Caudate nucleus (tissue), 63 donors: ENCODE measurements at places on chromosomes 2 and 18.

- DNase-seq, result no peak
These were observed 43.9 kb downstream of the EMX1 start for GRCh38 chr2:72961036-72961720.

DNA sequence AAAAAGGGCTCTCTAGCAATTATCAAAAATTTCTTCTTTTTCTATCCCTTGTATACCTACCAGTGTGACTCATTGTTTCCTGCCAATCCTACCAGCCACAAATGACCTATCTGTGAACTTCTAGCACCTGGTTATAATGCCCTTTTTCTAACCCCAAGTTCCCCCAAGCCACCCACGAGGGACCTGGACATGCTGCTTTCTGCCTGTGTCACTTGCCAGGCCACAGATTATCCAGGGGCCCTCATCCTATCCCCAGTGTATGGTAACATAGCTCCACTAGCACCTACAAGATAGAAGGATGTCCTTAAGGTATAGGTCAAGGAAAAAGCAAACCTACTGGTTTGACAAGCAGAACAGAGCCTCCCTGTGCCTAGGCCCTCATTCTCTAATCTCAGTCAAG lies 26.8 kb downstream of the AAK1 start:
- DNase-seq, result no peak

DNA sequence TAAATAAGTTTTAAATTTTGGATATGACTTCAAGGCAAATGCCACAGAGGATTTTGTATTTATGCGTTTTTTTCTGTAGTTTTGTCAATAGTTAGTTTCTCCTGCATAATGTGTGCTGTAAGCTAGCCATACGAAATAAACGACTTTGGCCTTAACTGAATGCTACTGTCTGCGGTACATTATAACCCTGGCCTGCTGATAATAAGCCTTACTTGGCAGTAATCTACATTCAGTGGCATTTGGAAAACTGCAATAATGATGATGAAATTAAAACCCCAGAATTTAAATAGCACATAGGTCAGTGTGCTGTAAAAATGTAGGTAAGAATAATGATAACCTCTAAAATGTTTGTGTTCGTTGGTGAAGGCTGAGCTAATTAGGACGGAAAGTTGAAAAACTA lies 88.8 kb downstream of the LRP1B start:
- no peak for DNase-seq

- no peak for DNase-seq
These were observed 167.4 kb downstream of the PTGR3 start for GRCh38 chr18:75041586-75041985.

GRCh38 chr2:124027182-124027581 lies 2.1 kb downstream of the CNTNAP5 start:
- DNase-seq, result no peak
